Spleen (tissue), 13 donors: ENCODE measurements at places on chromosomes 4 and X. TPM values are rescaled to one million over a fixed set of nuclear protein-coding genes. Genes with fewer than 3 reads are reported as not detected.

- no peak for DNase-seq
These were observed 43.1 kb upstream of the SETD7 start for GRCh38 chr4:139599076-139599475.

- DNase-seq = no peak
These were observed 56.5 kb downstream of the FBXL5 start for GRCh38 chr4:15598644-15599043.

DNA sequence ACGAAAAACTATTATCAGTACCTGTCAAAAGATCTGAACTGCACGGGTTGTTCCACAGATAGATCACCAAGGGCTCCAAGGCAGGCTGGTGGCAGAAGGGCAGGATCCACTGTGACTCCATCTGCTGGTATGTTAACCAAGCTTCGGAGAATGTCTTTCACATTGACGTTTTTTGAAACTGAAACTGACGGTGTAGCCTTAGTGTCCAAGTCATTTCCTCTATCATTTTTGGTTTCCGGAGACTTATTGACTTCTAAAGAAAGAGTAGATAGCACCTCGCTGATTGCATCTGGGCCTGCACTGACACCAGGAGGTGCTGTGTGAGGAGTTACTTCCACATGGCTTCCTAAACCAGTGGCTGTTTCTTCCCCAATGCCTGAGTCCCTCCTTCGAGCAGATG lies 186.9 kb downstream of the LRBA start:
- peak; percentile 72 for DNase-seq

DNA sequence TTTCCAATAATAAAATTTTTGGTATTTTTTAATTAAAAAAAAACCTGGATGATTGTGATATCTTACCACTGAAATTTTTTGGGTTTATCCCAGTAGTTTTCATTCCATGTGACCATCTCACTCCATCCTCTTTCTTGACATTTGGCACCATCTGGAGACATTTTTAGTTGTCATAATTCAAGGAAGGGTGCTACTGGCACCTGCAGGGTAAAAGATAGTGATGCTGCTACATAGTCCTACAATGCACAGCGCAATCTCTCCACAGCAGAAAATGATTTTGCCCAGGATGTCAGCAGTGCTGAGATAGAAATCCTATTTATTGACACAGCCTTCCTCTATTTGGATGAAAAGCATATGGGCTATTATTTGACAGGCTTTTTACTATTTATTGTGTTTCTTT lies 79.3 kb downstream of the RBPJ start:
- DNase-seq = no peak

USP26 gene
- not detected for polyA plus RNA-seq

GRCh38 chrX:118855681-118856310 lies 32.2 kb downstream of the ZCCHC12 start:
- no peak for DNase-seq

FAM149A gene
- 1.3 TPM for polyA plus RNA-seq

GRCh38 chr4:127120441-127121090 lies 512.2 kb upstream of the INTU start:
- DNase-seq = no peak

GRCh38 chr4:105715692-105716278 lies 7.2 kb downstream of the GSTCD start:
- DNase-seq = no peak

DNA sequence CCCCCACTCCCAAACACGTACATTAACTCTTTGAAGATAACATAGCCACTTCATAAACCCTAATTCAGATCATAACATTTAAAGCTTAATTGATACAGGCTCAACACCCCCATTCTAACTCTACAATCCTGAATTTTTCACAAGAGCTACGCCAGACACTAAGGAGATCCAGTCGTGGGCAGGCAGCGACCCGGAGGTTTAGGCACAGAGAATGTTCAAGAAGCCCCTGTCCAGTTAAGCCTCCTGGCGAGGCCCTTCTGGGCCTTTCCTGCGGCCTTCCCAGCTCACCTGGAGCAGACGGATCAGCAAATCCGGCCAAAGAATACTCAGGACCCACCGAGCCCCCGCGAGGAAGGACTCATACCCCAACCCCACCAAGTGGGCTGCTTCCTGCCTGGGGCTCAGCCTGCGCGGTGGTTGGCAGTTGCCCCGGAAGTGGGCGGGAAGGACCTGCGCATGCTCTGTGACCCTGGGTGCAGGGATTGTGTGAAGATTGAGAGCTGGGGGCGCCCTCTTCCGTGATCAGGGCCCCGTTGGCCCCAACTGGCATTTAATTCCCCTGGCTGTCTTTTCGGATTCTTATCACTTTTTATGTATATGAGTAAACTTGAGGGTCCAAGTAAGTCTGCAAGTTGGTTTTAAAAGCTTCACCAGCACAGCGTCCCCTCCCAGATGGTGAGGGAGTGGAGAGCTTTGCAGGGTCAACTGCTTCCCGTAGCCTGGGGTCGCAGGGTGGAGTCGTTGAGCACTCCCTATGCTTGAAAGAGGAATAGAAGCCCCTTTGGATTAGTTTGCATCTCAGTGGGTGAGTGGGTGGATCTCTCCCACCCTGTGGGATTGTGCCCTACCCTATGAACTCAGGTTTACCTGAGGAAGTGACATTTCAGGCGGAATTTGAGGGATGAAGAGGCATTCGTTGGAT lies at the start of gene TRIM61:
TSS of gene TRIM61 (minus strand) at position 415 of the 922 bp plus-strand sequence. CDS start 7,655 bp downstream, outside the sequence.
- DNase-seq = no peak

GRCh38 chr4:144565527-144566195 lies 80.3 kb upstream of the HHIP start:
- DNase-seq = no peak

SCOC gene
- 23.7 TPM for polyA plus RNA-seq

DNA sequence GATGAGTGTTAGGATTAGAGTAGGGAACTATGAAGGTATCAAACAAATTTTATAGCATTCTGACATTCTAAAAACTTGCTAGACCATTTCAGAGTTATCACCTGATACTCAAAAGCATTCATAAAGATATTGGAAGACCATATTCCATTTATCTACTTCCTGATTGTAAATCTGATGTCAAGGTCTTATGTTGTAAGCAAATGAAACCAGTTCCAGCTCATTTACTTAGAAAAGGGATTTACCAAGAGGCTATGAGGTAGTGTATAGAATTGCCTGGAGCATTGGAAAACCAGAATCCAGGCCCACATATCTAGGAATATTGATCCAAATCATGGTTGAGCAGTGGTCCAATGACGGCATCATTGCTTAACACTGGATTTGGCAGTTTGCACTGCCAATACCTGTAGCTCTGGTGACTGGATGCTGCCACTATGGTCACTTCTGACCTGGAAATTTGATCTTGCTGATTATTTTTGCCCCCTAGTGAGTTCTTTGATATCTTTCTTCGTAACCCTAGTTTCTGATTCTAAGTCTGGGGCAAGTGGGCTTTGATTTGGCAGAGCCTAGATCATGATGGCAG lies 25.4 kb downstream of the ARFIP1 start:
- DNase-seq = no peak

VEGFD gene
- polyA plus RNA-seq = 0.91 TPM

- DNase-seq = no peak
These were observed 41.3 kb upstream of the ANK2 start for GRCh38 chr4:113008135-113008534.

GRCh38 chrX:151538190-151539122 lies 25.0 kb upstream of the PASD1 start:
- no peak for DNase-seq

GRCh38 chrX:22015139-22015750 lies 16.9 kb upstream of the PHEX start:
- DNase-seq = no peak

C1GALT1C1 gene
- polyA plus RNA-seq = 7.0 TPM

AMBN gene
- polyA plus RNA-seq = not detected

DCAF4L1 gene
- 0.20 TPM for polyA plus RNA-seq

PAGE1 gene
- polyA plus RNA-seq = not detected

ALPK1 gene
- polyA plus RNA-seq = 9.4 TPM

- DNase-seq = no peak
These were observed 39.0 kb upstream of the GPM6B start for GRCh38 chrX:13855689-13856450.

GRCh38 chr4:8699479-8700145 lies 107.0 kb downstream of the CPZ start:
- DNase-seq = peak; percentile 73

AVPR2 gene
- polyA plus RNA-seq = 0.26 TPM

XAGE2 gene
- polyA plus RNA-seq = not detected

XK gene
- 0.09 TPM for polyA plus RNA-seq

- DNase-seq = no peak
These were observed 22.6 kb downstream of the WDR1 start for GRCh38 chr4:10093801-10094552.

GRCh38 chr4:53688186-53688790 lies 97.0 kb upstream of the LNX1 start:
- DNase-seq = no peak

DNA sequence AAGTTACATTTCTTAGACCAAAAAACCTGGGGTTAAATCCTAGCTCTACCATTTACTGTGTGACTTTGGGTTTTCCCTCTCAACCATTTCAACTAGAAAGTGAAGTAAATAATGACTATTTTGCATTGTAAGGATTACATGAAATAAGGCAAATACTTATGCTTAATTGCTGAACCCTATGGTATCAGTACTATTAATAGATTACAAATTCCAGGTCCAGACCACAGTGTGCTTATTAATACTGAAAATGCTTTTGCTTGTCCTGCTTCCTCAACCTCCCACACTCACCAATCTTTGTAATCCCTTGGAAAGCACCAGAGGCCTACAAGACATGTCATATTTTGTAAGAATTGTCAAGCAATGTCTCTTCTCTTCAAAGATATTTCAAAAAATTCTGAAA lies 456.5 kb downstream of the SPOCK3 start:
- DNase-seq = no peak

- DNase-seq = no peak
These were observed 104.5 kb downstream of the SHISA3 start for GRCh38 chr4:42501624-42502401.

GPR119 gene
- not detected for polyA plus RNA-seq

FGFR3 gene
- 4.8 TPM for polyA plus RNA-seq

PNMA6F gene
- not detected for polyA plus RNA-seq

CSAG3 gene
- polyA plus RNA-seq = 1.3 TPM

DNA sequence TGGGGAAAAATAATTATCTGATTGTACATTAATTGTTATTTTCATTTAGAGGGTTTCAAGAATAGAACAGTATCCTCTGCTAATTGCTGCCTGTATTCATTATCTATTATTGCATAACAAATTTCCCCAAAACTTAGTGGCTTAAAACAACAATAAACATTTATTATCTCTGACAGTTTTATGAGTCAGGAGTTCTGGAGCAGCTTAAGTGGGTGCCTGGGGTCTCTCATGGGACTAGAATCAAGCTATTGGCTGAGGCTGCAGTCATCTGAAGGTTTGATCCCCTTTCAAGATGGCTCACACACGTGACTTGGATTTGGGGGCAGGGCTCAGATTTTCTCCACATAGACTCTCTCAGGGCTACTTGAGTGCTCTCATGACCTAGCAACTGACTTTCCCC lies 98.1 kb upstream of the JADE1 start:
- no peak for DNase-seq

GRCh38 chr4:140085881-140086280 lies 68.1 kb downstream of the MAML3 start:
- no peak for DNase-seq

- no peak for DNase-seq
These were observed 1852.2 kb upstream of the IGFBP7 start for GRCh38 chr4:58962424-58962823.

- peak; percentile 86 for DNase-seq
These were observed 64.2 kb downstream of the SPINK2 start for GRCh38 chr4:56757261-56757746.

ATP5ME gene
- 497 TPM for polyA plus RNA-seq

TENT5D gene
- not detected for polyA plus RNA-seq
